COR-L47 (cell line): ENCODE measurements at places on chromosomes 5 and 9.
A peak's percentile ranks its signal among the peaks of the same experiment; 100 is the strongest.

GRCh38 chr9:117714282-117714681 is 10.1 kb downstream of the TLR4 start:
- no peak for DNase-seq

DNA sequence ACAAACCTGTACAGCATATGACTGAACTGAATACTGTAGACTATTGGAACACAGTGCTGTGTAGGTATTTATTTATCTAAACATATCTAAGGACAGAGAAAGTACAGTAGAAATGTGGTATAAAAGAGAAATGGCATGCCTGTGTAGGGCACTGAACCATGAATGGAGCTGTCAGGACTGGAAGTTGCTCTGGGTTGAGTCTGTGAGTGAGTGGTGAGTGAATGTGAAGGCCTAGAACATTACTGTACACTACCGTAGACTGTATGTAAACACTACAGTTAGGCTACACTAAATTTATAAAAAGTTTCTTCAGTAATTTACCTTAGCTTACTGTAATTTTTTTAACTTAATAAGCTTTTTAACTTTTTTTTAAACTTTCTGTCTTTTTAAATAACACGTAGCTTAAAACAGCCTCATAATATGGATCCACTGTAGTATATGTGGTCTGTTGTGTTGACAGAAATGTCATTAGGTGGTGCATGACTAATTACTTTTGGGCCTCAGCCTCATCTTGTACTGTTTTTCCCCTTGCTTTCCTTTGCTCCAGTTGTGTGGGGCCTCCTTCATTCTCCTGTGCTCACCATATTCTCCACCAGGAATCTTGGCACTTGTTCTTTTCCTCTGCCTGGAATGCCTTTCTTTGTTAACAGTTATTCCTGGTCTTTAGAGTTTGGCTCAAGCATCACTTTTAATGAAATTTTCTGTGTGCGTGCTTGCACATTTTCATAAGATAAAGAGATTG is 8.8 kb downstream of the SPIN1 start:
- no peak for DNase-seq

- no peak for DNase-seq
Observed at GRCh38 chr9:131982102-131982501, 97.6 kb downstream of the MED27 start.

DNA sequence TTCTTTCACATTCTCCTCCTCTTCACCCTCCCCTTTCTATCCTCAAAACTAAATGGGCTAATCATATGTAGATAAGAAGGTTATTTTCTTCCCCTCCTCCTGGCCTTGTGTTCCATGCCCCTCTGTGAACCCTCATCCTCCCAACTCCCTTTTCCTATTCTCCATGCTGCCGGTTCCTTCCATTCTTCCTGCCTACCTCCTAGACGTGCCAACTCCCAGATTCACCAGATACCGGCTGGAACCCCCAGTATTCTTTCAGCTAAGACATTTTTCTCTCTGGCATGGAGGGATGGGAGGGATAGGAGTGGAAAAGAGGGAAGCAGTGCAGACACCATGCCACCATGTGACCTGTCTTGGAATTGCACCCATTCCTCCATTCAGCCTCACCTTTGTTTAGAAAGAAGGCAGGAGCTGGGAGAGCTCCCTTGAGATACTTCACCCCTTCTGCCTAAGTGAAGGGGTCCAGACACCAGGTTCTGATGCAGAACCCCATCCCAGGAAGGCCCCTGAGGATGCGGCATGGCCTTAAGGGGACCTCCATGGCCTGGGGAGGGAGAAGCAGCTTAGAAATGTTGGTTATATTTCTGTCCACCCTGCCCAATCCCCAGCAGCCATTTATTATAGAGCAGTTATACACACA is 4.8 kb downstream of the DNAJB5 start:
- DNase-seq, result peak; percentile 52

GRCh38 chr9:99037769-99038483 is 67.0 kb upstream of the TGFBR1 start:
- no peak for DNase-seq

DNA sequence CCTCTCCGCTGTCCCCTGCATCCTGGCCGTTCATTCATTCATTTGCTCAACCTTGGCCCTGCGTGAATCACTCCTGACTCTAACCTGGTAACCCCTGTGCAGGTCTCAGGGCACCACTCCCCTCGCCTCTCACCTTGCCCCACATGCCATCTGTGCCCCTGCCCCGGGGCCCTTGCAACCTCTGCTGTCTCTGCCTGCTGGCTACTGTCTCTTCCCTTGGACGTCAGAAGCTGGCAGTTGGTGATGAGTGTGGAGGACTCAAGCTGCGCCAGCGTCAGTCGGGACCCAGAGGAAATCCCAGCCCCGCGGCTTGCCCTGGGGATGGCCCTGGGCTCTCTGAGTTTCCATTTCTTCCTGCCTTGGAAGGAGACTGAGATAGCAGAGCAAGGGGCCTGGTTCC is 154.9 kb downstream of the OLFM1 start:
- DNase-seq, result no peak

- DNase-seq, result no peak
Observed at GRCh38 chr9:133221177-133221809, 12.2 kb upstream of the OBP2B start.

- peak; percentile 60 for DNase-seq
Observed at GRCh38 chr9:38622288-38622674, 1.9 kb upstream of the ANKRD18A start.

- DNase-seq, result no peak
Observed at GRCh38 chr5:95043234-95043633, 241.7 kb downstream of the MCTP1 start.

DNA sequence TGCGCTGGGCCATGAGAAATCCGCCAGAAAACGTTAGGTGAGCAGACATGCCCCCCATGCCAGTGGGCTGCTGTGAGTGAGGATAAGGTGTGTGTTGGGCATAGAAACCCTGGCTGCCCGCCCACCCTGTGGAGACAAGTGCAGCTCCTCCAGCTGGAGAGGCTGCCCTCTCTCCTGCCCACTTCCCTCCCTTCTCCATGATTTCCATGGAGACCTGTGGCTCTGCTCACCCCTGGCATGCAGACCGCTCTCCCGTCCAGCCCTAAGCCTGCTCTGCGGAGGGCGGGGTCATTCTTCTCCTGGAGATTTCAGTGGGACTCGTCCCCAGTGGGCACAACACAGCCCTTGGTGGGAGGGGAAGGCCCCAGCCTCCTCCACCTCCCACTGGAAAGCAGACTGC is 133.0 kb upstream of the FAM120A start:
- DNase-seq, result no peak
